ENCODE measurements at places on chromosomes 6 and 20.
A peak's percentile ranks its signal among the peaks of the same experiment; 100 is the strongest.

DNA sequence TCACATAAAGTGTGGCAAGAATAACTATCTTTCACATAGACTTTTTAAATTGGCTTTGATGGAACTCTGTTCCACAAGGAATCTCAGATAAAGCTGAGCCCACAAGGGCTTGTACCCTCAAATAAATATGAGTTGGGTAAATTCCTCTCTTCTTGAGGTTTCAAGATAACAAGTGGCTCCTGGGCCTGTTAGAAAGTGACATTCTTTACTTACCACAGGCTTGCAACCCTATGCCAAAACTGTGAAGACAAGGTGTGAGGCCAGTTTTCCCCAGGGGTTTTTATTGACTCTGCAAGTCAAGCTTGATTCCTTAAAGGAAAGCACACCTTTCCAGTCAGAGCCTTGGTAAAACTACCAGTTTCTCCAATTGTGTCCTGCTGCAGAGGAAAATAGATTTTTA, 664.8 kb upstream of the GJE1 start:
- no peak for DNase-seq

DNA sequence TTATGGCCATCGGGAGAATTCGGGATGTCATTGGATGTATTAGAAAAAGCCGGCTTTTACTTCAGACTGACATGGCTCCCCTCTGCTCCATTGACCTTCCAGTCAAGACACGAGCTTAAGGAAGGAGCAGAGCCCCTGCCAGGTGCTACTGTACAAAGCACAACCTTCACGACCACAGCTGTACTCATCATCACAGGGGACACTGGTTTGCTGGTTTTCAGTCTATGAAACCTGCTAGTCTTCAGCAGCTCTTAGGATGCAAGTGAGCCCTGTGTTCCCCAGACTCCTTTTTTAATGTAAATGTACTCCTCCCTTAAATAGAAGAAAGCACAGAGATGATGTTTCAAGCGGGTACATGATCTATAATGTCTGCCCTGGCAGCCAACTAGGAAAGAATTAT, 1.9 kb upstream of the TRAPPC3L start:
- no peak for DNase-seq

- DNase-seq = no peak
These were observed 248.9 kb upstream of the THEMIS start for GRCh38 chr6:128149796-128150195.

- DNase-seq = no peak
These were observed 42.0 kb upstream of the KCNQ5 start for GRCh38 chr6:72579865-72580264.

DNA sequence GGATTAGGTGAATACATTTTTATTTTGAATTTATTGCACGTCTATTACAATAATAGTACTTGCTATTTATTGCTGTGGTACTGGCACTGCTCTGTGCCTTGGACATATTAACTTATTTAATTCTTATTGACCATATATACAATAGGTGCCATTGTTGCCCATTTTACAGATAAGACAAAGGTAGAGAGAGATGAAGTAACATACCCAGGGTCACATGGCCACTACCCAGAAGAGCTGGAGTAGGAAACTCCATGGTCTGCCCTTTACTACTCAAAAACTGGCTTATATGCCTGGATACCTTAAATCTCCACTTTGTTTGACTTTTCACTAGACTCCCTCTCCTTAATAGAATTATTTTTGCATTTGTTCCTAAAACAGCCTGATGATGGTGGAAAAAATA, 67.5 kb downstream of the ADGRG6 start:
- DNase-seq = no peak

- no peak for DNase-seq
These were observed 8.7 kb downstream of the NCOA5 start for GRCh38 chr20:46081074-46081473.

DNA sequence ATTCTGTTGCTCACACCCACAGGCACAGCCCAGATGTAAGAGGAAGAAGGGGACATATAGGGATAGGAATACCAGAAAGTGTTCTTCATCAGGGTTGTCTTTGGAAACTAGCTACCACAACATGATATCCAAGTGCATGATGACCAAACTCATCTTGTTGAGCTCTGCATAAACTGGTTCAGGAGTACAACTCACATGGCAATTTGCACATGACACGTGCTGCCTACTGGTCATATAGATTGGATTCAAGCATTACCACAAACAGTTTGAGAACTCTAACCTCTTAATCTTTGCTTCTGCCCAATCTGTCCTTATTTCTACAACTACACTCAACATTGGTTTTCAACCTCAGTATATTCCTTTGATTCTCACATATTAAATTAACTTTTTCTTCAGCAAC, 184.7 kb upstream of the PCSK2 start:
- no peak for DNase-seq

- DNase-seq = no peak
These were observed 9.4 kb downstream of the ADTRP start for GRCh38 chr6:11769244-11769643.

- DNase-seq = no peak
These were observed 35.2 kb upstream of the SASH1 start for GRCh38 chr6:148307405-148307804.

DNA sequence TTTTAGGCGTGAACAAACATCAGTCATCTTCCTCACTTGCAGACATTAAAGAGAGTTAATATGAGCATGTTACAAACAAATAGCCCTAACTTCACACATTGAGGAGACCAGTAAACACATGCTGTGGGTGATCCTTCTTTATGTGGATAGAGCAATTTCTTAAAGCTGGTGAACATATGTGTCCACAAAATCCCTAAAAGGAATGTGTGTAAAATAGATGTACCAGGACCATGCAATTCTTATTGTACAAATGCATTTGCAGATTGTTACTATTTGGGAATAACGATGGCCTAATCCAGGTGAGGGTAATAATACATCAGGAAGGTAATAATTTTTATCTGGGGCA, 228.9 kb downstream of the ALDH8A1 start:
- no peak for DNase-seq

DNA sequence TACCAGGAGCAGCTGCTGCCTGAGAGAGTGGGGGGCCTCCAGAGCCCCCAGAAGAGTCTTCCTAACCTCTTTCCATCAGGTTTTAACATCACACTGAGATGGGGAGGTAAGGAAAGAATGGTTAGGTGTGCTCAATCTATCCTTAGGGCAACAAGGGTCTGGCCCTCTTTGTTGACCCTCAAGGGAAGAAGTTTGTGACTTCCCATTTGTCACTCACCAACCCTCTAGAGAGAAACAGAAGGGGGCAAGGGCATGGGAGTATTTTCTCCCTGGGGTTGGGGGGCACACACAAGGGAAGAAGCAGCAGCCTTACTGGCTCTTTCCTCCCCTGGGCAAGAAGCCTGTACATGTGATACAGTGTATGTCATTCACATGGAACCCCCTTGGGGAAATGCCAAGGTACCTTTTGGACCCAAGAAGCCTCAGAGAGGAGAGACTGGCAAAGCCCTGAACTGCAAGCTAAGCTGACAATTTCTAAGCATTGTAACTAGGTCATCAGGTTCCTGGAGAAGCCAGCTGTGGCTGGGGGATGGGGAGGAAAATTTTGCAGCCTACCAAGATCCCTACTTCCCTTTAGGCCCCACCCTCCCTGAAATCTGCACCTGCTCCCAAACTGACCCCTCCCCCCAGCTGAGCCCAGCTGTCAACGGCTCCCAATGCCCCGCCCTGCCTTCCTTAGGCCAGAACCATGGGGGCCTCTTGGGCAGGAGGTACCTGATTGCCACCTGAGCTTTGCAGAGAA, 14.5 kb downstream of the BCL2L1 start:
- peak; percentile 97 for DNase-seq

GRCh38 chr6:142152746-142153145, 5.7 kb downstream of the VTA1 start:
- DNase-seq = no peak

- no peak for DNase-seq
These were observed 4.6 kb downstream of the EGFL8 start for GRCh38 chr6:32168807-32169591.

- no peak for DNase-seq
These were observed 18.1 kb upstream of the CEBPB start for GRCh38 chr20:50172347-50173013.

DNA sequence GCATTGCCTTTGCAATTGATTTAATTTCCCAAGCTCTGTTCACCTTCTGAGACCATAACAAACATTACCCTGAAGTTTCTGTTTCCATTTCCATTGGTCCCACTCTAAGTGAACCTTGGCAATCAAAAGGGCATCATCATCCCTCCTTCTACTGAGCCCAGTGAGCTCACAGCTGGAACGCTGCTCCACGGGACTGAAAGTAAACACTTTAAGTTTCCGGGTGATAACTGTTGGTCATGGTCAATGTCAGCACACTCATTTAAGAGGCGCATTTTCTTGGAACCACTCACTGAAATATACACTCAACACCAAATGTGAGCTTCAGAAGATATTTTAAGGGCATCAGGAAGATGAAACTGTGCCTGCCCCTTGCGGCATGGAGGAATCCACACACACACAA, 37.1 kb upstream of the RPS6KA2 start:
- DNase-seq = no peak

GRCh38 chr20:62367633-62368391, 700 bp upstream of the LAMA5 start:
- DNase-seq = peak; percentile 89

GRCh38 chr20:53202777-53203176, 230.6 kb downstream of the TSHZ2 start:
- no peak for DNase-seq

DNA sequence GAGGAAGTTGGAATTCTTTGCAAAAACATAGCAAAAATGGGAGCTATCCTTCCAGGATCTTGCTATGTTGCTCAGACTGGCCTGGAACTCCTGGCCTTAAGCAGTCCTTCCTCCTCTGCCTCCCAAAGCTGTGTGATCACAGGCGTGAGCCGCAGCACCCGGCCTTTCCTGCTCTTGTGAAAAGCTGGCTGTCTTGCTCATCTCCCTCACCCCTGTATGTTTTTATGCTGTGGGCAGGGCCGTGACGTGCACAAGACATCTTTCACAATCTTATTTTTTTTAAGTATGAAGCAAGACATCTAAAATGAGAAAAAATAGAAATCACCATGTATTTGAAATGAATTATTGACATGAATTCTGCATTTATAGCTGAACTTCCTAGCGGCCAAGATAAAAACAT, 110.4 kb downstream of the SAMD5 start:
- no peak for DNase-seq

DNA sequence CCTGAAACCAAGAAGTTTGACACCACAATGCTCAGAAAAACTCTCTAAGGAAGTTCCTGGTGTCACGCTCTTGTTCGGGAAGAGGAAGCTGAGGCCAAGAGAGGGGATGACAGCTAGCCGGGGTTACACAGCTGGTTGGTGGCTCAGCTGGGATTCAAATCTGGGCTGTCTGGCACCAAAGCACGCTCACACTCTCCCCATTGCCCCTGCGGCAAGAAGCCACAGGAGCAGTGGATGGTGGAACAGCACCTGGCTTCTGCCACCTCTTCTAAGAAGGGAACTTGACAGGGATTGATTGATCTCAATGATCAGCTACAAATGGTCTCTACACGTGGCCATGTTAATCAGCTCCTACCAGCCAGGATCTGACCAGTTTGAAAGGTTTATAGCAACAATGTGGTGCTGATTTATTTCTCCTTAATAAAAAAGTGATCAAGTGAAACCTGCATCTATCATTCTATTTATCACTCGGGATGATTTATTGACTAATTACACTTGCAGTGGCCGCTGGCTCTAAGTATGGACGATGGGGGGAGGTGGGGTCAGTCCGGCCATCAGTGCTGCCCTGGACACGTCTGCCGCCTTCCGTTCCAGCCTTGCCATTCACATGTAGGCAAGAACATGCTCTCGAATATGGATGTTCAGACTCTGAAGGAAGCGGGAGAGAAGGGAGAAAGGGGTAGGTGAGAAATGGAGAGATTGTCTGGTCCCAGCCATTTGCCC, 71.9 kb upstream of the TOP1 start:
- no peak for DNase-seq

- DNase-seq = peak; percentile 25
These were observed 89.1 kb upstream of the E2F3 start for GRCh38 chr6:20312606-20313005.

DNA sequence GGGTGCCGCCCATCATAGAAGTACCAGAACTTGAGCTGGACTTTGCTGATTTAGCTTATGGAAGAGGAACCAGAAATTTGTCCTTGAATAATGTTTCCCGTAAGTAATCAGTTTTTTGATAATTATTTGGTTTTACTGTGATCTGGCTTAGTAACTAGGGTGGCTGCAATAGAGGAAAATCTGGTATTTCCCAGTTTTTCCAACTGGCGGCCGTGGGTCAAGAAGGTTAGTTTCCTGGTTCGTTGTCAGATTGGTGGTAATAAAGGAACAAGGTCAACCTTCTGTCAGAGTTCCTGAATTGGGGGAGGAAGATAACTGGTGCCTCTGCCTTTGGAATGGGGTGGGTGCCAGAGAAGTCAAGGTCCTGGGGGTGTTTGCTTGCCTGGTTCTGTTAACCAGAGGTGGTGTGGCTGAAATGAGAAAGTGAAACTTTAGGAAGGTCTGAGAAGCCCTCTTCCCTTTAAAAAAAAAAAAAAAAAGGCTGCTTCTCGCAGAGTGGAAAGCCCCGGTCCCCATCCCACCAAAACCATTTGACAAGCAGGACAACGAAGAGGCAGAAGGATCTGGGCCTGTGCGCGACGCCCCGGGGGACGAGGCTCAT, at the start of gene CALHM6:
CALHM6 (plus strand) TSS at position 45 of the 601 bp plus-strand sequence; CDS start at position 600, 555 bp downstream.
- DNase-seq = no peak

DNA sequence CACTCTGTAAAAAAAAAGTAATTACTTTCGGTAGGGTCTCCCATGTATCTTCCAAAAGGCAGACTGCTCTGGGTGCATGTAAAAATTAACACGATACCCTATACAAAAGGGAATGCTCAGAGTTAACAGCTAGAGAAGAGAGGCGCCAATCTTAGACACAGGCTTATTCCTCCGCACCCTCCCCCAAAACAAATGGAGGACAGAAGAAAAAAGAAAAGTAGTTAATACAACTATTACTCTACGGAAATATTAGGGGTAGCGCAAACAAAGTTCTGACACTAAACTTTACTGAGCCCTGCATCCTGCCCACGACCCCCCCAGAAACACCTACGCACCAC, 331 bp upstream of the UFL1 start:
- no peak for DNase-seq

- no peak for DNase-seq
These were observed 855 bp upstream of the WFDC5 start for GRCh38 chr20:45115829-45116228.
